ENCODE measurements at places on chromosomes 12 and 14.

DNA sequence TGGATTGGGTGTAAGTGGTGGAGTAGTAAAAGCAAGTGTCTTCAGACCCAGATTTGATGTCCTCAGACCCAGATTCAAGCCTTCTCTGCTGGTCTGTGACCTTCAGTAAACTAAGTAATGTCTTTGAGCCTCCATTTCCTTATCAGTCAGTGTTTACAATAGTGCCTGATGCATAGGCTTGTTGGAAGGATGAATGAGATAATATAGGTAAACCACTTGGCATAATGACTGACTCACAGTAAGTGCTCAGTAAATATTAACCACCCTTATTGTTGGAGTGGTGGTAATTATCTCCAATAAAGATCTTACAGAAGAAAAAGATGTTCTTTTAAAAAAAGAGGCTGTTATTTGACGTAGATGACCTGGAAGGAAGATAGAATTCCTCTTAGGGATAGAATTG is 86.2 kb downstream of the IGF1 start:
- no peak for DNase-seq

GRCh38 chr12:12054993-12055392 is 15.7 kb upstream of the BCL2L14 start:
- DNase-seq = no peak

DNA sequence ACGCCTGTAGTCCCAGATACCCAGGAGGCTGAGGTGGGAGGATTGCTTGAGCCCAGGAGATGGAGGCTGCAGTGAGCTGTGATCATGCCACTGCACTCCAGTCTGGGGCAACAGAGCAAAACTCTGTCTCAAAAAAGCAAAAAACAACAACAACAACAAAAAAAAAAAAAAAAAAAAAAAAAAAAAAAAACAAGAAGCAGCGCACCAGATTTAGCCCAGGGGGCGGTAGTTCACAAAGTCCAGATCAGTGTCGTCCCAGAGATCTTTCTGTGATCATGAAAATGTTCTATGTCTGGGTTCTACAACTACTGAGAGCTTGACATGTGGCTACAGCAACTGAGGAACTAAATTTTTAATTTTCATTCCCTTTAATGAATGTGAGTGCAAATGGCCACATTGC is 27.4 kb downstream of the OAS2 start:
- DNase-seq = no peak

- DNase-seq = no peak
Observed at GRCh38 chr12:91601054-91601453, 418.4 kb upstream of the DCN start.

DNA sequence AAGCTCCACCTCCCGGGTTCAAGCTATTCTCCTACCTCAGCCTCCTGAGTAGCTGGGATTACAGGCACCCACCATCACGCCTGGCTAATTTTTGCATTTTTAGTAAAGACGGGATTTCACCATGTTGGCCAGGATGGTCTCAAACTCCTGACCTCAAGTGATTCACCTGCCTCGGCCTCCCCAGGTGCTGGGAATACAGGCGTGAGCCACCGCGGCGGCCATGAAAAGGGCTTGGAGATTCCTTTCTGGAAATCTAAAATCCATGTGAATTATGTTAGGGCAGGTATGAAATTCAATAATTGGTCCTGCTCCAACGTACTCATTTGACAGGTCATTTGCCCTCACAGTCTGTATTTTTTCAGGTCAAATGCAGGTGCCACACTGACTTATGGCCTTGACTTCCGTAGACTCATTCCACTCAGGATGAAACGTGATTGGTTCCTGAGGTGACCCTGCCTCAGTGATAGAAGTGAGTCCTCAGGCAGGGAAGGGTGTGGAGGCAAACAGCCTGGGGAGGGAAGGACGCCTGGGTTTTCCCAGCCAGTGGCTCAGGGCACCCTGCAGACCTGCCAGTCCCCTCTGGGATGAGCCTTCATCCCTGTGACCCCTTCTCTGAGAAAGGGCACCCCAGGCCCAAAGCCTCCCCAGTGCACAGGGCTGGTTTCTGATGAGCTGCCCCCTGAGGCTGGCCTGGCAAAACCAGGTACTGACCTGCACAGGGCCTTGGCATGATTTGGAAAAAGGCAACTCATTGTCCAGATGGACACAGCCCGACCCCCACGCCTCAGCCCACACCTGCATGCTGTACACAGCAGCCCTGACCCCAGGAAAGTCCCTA is 48.7 kb downstream of the PSMA6 start:
- DNase-seq = no peak

- no peak for DNase-seq
Observed at GRCh38 chr14:21078726-21079125, 8.6 kb downstream of the ARHGEF40 start.

DNA sequence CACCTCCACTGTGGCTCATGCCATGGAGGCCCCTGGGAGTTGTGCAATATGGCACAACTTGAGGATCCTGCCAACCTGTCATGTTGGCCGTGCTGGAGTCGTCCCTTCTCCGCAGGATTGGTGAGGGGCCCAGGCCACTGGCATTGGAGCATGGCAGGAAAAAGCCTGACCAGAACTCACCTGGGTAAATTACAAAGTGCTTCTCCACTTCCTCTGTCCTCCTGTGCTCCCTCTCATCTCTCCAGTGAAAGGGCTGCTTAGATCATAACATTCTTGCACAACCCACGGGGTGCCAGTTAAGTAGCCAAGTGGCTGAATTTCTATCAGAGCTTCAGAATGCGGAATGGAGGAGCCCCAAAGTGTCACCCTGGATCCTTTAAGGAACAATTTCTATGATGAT is 381.0 kb downstream of the DPF3 start:
- DNase-seq = no peak

DNA sequence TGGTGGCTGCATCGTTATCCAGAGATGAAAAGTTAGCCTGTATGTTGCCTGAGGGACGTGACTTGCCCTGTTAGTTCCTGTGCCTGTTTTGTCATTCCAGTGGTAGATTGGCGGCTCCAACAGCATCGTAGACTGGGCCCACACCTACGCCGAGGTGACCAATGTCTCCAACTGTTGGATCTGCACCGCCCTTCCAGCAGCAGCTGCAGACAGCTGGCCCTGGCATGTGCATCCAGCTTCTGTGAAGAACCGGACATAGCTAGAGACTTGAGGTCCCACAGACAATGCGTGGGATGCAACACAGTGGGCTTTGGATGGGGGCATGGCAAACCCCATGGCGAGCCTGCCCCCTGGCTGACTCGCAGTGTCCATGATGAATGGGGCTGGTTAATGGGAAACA is 93.0 kb upstream of the TMPO start:
- no peak for DNase-seq

DNA sequence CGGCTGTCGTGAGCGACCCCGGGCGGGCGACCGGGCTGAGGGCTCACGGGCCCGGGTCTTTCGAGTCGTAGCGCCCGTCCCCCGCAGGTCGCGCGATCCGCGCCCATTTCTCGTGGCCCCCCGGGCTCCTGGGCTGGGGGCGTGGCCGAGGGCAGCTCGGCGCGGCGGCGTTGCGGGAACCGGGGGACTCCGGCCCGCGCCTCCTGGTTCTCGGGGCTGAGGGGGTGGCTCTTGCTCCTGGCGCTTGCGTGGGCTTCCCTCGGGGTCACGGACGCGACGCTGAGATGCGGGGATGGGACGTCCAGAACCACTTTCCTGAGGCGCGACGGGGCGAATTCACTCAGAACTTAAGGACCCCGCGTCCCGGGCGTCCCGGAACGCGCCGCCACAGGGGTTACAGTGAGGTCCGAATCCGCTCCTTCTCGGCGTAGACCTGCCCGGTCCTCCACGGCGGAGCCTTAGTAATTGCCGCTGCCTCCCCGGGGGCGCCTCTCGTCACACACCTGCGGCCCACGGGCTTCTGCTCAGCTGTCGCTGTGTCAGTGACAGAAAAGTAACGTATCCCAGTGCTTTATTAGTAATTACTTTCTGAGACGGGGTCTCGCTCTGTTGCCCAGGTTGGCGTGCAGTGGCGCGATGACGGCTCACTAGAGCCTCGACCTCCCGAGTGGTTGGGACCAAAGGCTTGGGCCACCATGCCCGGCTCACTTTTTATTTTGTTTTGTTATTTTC is 606 bp downstream of the EP400 start:
- no peak for DNase-seq

GRCh38 chr12:94264736-94265485 is 116.5 kb downstream of the PLXNC1 start:
- no peak for DNase-seq

GRCh38 chr12:48040354-48040753 is 36.1 kb upstream of the COL2A1 start:
- peak; percentile 75 for DNase-seq

DNA sequence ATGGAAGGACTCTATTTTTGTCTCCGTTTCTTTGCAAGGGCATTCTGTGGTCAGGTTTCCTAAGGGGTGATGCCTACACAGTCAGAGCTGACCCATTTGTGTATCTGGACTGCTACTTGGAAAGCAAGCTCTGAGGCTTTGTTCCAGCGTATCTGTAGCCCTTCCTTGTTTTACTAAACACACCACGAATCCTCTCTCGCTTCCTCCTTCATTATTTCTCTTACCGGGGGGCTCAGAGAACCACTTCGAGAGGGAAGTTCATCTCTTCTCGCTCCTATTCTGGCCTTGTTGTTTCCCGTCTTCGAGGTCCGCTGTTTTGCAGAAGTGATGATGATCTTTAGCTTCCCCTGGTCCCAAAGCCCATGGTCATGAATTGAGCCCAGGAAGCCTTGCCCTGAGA is 164.7 kb downstream of the SSPN start:
- DNase-seq = no peak

DNA sequence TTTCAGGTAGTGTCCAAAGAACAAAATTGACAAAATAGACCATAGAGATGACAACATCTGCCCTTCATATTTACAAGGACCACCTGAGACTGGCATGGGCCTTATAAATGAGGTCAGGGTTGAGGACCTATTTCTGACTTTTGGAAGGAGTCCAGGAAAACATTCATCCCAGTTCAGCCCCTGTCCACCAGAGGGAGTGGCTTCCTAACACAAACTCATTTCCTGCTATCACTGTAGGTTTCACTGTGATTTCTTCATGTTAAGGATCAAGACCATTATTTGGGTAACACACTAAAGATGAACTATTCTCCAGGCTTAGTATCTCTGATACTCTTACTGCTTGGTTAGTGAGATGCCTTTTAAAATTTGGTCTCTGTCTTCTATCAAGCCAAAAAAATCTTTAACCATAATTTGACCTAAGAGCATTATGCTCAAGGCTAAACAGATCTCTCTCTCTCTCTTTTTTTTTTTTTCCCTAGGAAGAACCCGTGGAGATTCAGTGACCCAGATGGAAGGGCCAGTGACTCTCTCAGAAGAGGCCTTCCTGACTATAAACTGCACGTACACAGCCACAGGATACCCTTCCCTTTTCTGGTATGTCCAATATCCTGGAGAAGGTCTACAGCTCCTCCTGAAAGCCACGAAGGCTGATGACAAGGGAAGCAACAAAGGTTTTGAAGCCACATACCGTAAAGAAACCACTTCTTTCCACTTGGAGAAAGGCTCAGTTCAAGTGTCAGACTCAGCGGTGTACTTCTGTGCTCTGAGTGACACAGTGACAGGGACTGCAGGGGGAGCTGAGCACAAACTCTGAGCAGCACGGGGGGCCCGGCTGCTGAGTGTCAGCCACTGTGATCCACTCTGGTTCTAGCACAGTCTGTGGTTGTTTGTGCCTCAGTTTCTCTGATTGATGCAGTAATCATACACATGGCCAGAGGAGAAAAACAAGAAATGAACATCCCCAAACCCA is 267.6 kb upstream of the OR4E1 start:
- no peak for DNase-seq

DNA sequence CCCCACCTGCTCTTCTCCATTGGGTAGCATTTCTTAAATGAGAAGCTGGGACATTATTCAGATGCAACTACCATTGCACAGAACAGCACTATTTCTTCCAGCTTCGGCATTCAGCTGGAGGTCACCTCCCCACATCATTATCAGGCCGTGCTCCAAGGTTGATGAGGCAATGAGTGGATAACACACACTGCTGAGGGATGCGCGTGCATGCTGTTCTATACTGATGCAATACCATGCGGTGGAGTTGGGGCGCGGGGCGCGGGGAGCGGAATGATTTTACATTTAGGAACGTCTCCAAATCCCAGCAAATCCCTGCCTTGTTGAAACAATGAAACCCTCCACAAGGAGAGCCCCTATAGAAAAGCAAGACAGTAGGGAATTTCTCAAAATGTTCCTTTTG is 283.4 kb downstream of the GRIN2B start:
- DNase-seq = no peak

GRCh38 chr12:111445726-111446581 is 40.2 kb downstream of the SH2B3 start:
- DNase-seq = no peak

- no peak for DNase-seq
Observed at GRCh38 chr14:69637503-69638031, 26.2 kb downstream of the SUSD6 start.

GRCh38 chr12:113893221-113893620 is 72.9 kb downstream of the RBM19 start:
- DNase-seq = no peak

GRCh38 chr12:75564398-75564797 is 53.0 kb upstream of the KRR1 start:
- DNase-seq = no peak

DNA sequence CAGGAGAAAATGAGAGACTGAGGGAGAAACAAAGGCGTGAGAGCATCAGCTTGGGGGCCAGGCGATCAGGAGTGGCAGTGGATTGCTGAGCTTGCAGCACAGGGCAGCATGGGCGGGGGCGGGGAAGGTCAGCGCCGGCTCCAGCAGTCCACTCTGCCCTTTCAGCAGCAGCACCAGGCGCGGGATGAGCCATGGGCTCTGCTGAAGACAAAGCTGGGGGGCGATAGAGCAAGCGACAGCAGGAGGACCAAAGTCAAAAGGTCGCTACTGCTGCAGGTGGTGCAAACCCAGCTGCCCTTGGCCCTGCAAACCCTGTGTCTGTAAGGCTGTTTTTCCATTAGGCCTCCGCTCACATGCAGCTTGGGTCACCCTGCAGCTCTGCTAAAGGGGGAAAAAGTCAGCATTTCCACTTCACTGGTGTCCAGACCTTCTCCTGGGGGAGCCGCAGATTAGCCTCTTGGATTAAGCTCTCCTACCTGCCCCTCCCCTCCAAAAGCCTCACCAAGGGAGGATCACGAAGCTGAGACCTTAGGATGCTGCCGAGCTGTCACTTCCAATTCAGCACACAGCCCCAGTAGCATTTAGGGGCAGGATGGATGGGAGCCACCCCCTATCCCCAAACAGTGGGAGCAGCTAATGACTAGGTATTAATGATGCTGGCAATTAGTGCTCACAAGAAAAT is 204.8 kb downstream of the DPF3 start:
- no peak for DNase-seq

GRCh38 chr12:84913129-84913515 is 523 bp upstream of the SLC6A15 start:
- no peak for DNase-seq

DNA sequence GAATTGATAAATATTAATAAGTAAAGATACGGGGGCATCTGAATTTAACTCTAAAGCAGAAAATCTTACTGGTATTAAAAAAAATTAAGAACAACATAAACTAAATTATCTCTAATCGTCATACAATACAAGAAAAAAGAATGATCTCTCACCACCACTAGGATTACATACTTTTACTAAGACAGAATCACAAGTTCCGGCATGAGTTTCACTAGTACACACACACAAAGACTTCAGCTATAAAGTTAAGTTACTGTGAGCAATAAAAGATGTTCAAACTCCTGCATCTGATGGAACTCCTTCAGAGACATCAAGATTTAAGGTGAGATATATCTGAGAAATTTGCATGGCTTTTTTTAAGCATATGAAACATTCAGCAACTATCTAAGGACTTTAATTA is 21.9 kb downstream of the CEP128 start:
- DNase-seq = no peak

GRCh38 chr14:84442521-84442920 is 1087.4 kb upstream of the FLRT2 start:
- DNase-seq = no peak
